ENCODE measurements at places on chromosomes 13 and 19.

DNA sequence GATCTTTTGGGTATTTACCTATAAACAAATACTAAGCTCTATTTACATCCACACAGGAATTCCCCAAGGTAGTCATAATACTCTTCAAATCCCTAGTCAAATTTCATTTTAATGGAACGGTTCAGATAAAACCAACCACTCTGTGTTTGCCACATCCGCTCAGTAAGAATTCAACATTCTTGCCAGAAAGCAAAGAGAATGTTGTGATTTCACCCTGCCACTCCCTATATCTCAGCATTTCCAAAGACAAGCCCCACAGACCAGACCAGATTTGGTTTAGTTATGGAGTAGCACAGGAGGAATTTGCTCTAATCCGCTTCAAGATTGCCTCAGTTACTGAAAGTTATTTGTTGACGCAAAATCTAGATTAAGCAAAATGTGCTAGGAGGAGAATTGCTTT, 105.6 kb upstream of the SERP2 start:
- peak; percentile 91 for DNase-seq

GRCh38 chr13:94140511-94140910, 339.0 kb downstream of the DCT start:
- DNase-seq = no peak

DNA sequence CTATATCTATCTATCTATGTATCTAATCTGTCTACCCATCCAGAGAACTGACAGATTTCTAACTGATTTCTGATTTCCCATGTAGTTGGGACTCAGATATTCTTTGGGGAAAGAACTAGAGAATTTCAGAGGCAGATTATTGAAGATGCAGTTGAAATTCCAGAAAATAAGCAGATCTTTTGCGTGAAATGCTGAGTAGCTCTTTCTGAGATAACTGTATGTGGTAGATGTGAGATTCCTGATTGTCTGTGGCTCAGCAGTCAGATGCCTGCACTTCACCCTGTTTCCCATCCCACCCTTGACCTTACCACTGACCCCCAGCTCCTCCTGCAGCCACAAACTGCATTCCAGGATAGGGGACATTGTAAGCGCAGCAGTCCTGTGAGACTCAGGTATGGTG, 61.5 kb downstream of the DGKH start:
- DNase-seq = no peak

DNA sequence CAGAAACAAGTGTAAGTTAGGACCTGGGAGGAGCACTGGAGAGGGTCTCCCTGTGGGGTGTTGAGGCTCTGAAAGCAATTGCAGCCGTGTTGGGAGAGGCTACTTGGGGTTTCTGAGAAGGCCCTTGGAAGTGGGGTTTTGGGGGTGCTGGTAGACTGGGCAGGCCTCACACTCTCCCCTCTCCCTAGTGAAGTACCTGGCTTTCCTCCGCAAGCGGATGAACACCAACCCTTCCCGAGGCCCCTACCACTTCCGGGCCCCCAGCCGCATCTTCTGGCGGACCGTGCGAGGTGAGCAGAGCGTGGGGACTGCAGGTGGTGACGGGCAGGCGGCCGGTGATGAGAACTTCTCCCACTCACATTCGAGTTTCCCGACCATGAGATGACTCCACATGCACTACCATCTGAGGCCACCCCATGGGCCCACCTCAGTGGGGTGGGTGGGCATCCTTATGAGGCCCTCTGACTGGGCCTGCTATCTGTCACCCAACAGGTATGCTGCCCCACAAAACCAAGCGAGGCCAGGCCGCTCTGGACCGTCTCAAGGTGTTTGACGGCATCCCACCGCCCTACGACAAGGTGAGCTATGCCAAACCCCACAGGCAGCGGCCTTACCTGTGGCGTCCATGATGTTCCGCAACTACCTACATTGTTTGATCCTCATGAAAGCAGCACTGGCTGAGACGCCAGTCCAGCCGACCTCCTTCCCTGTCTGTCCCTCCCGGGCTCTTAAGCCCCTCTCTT, 3.0 kb downstream of the RPL13A start:
- DNase-seq = no peak

GRCh38 chr13:52706081-52706480, 33.5 kb downstream of the CNMD start:
- no peak for DNase-seq

- no peak for DNase-seq
These were observed at the start of gene TUBB4A for GRCh38 chr19:6501740-6502648. TUBB4A (minus strand) TSS chr19:6502309; CDS start chr19:6502212, 97 bp downstream.

DNA sequence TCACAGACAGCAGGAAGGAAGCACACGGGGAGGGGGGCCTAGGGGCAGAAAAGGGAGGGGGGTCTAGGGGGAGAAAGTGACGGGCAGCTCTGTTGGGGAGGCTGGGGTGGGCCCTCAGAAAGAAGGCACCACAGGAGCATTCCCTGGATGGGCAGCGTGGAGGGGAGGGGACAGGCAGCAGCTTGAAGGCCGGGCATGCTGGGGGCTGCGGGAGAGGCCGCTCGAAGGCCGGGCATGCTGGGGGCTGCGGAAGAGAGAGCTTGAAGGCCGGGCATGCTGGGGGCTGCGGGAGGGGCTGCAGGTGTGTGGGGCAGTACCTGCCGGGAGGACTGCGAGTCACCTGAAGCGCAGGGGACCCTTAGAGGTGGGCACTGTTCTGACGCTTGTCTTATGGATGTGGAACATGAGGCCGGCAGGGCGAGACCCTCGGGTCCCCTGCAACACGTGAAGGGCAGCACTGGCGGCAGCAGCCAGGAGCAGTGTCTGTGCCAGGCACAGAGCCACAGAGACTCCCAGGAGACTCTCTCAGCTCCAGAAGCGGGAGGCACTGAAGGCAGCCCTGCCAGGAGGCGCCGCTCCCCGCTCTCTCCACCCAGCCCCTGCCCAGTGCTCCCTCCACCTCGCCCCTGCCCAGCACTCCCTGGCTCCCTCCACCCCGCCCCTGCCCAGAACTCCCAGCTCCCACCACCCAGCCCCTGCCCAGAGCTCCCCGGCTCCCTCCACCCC, 13.3 kb downstream of the ZNF787 start:
- peak; percentile 31 for DNase-seq

DNA sequence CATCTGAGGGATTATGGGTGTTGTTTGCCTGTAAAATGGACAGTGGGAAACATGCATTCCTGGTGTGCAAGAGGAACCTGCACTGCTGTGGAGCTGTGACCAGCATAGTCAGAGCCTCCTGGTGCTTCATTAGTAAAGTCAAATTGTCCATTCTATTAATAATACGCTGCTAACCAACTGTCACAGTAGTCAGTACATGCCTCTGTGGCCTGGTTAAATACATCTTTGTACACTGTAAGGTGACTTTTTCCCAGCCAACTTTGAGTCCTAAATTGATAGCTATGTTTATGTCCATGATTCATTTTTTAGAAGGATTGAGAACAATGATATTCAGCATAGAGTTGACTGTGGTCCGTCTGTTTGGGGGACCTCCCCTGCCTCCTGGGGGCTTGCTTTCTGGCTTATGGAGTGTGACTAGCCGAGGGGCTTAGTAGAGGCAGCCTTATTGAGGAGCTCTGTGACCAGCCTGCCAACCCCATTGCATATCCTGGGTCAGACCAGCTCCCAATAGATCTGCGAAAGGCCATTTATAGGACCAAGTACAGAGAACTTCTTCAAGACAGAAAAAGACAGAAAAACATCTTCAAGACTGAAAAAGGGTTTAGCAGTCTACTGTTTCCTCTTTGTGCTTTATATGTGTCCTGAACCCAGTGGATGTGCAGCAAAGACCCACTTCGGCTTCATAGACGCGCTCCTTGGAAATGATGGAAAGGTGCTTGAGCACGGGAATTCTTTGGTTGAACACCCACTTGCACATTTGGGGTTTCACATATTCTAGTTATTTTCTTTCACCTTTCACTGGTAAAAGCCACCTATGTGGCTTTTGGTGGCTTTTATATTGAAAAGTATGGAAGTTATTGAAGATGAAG, 4.3 kb downstream of the GPR183 start:
- no peak for DNase-seq

- peak; percentile 10 for DNase-seq
These were observed 63.6 kb upstream of the NFIC start for GRCh38 chr19:3302755-3303154.

- peak; percentile 50 for DNase-seq
These were observed 37.4 kb downstream of the KLF5 start for GRCh38 chr13:73096173-73096572.

DNA sequence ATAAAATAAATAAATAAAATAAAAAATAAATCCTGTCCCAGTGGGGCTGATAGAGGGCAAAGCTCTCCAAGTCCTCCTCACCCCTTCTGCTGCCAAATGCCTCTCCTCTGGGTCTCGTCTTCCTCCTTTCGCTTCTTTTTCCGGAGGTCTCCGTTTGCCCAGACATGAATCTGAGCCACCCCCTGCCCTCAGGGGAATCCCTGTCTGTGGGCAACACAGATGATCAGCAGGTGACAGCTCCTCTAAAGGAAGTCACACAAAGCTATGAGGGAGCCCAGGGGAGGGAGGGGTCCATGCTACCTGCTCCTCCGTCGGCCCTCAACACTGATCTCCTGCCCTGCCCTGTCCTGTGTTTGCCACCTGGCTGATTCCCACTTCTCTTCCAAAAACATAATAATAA, 479 bp downstream of the TMEM150B start:
- no peak for DNase-seq

DNA sequence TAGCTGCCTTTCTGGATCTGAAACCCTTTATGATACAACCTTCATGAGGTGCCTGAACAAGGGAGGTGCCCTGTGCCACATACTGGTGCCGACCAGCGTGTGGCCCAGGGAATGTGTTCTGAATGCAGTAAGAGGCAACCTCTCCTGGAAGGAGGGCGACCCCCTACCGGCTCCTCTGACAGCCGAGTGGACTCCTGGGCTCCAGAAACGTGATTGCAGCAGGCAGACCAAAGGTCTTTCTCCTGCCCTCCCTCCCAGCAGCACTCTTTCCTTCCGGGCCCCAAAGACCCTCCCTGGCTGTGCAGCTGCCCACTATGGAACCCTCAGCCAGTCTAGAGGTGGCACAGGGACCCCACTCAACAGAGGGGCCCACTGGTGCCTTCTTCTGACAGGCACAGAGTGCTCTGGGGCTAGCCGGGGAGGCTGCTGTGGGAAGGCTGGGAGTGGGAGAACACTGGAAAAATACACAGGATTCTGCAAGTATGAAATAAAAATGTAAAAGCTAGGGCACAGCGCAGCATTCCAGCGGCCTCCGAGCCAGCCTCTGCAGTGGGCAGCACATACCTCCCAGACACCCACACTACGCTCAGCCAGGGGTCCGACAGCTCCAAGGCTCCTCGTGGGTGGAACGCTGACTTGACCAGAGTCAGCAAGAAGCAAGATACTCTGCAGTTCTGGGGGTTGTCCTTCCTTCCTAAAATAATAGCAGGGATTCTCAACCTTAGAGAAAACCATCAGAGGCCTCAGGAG, 14.9 kb downstream of the SH3GL1 start:
- DNase-seq = no peak

Measured in cardiac fibroblast (primary cell).